T47D (cell line): ENCODE measurements at places on chromosomes 5 and 9.

GRCh38 chr5:60497706-60498500 lies 202.1 kb downstream of the DEPDC1B start:
- no peak for DNase-seq

DNA sequence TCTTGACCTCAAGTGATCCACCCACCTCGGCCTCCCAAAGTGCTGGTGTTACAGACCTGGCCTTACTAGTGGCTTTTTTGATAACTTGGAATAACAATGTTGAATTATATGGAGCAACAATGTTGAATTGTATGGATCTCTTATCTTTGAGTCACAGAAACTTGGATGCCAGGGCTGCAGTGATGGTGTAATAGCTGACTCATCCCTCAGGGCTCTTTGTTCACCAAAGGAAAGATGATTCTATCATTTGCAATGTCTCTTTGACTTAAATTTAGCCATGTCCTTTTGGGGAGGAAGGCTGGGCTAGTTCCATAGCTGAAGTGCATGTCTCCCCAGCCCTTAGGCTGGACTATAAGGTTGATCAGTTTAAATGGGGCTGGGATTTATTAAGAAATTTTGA lies 172.3 kb downstream of the PDZD2 start:
- DNase-seq: no peak

DNA sequence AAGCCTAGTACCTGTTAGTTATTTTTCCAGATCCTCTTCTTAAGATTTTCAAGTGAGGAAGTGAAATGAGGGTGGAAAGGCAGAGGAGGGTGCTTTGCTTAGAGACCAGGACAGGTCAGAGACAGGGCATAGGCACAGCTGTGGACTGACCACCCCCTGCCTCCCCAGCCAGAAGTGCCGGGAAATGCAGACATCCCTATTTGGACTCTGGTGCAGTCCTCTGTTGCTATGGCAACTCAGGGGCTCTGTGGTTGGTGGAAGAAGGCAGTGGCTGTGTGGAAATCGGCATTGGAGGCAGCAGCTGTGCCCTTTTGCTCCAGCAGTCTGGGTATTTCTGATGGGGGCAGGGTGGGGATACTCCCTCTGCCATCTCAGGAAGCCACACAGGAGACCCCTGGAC lies 43.3 kb upstream of the NDFIP1 start:
- DNase-seq: no peak

- no peak for DNase-seq
These were observed 78.0 kb downstream of the NSUN2 start for GRCh38 chr5:6554812-6555211.

DNA sequence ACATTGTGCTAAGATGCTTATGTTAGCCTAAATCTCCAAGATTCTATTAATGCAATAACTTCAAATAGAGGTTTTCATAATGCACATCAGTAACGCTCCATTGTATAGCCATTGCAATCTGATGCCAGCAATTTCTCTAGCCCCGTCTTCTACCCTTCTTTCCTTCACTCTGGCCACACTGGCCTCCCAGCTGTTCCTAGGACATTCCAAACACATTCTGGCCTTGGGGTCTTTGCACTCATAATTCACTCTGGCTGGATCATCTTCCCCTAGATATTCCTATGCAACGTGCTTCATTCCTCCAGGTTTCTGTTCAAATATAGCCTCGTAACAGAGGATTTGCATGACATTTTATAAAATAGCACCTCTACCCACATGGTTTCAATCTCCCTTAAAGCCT lies 23.3 kb downstream of the FAM81B start:
- DNase-seq: no peak

DNA sequence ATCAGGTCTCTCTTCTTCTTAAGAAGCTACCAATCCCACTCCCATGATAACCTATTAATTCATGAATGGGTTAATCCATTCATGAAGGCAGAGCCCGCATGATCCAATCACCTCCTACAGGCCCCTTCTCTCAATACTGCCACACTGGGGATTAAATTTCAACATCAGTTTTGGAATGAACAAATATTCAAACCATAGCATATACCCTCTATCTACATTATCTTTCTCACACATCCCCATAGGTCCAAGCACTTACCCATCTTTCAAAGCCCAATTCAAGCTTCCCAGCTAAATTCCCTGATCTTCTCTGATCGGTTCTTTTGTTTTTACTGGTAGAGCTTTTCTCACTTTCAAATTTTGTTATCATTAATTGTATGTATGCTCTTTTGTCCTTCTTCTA lies 10.5 kb upstream of the SHOC1 start:
- DNase-seq: no peak

GRCh38 chr9:14941501-14942405 lies 31.5 kb upstream of the FREM1 start:
- no peak for DNase-seq

DNA sequence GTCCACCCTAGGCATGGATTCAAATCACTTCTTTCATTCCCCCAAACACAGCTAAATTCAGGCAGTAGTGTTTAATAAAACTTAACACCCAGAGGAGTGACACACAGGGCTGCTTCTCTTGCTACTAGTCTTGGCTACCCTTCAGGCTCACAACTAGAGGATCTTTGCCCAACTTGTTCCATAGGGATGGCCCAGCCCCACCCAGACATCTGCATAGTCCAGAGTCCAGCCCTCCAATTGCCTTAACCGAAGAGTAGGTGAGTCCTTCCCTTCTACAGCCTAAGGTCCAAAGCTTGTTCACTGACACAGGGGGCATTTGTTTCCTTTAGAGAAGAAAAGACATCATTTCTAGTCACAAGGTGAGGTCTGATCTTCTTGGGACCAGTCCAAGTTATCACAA lies 15.2 kb upstream of the RXFP3 start:
- no peak for DNase-seq

DNA sequence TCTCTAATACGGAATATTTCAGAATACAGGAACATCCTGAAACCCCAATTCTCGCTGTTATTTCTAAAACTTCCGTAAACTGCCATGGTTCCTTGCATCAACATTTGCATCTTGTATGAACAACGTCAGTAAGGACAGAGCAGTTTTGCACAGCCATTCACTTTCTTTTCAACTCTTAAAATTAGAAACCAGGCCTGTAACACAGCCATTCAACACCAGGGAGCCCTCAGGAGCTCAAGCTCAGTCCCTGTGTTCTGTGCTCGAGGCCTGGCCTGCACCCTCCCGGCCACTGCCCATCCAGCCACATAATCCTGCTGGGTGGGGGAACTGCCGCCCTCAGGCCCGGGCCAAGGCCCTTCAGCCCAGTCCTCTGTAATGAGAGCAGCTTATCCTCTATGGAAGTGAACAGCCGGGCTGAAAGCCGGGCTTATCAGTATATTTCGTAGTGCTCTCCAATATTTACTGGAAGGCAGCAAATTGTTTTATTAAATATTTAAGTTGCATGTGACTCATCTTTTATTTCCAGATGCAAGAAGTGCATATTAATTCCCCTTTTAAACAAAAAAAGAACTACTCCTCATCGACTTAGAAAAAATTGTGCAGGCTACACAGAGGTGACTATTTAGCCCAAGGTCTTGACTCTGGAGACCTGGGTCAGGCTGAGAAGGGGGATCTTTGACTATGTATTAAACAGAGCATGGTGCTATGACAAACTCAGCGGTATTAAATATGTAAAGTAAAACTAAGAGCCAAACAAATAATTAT lies 33.2 kb upstream of the SLC6A3 start:
- no peak for DNase-seq

DNA sequence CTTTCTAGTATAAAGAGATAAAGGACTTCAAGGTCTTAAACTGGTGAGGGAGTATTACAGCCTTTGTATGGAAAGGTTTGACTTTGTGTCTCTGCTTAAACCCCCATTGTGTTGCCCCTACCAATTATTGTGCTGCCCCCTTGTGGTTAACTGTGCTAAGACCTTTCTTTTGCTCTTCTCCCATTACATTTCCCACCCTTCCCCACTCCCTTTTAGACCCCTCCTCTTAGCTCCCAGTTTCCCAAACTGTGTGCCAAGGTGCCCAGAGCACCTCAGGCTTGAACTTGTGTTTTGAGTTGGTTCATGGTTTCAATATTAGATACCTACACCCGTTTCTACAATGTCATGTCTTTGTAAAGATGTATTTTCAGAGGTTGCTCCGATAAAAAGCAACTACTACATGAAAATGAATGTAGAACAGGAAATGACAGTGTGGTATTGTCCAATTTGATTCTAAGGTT lies 2.9 kb downstream of the JAK2 start:
- DNase-seq: no peak

DNA sequence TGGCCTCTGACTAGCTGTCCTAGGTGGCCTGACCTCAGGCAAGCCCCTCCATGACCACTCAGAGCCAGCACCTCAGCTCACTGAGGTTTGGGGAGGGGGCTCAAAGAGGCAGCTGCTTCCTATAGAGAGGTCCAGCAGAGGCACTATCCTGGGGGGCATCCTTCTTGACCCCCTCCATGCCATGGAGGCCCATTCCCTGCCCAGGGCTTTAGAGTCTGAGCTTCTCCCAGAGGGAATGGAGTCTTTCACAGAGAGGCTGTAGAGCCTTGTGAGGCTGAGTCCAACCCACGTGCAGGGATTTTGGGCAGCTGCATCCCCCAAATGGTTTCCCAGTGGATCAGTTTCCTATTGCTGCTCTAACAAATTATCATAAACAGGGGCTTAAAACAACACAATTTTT lies 16.9 kb downstream of the IRF1 start:
- DNase-seq: no peak

DNA sequence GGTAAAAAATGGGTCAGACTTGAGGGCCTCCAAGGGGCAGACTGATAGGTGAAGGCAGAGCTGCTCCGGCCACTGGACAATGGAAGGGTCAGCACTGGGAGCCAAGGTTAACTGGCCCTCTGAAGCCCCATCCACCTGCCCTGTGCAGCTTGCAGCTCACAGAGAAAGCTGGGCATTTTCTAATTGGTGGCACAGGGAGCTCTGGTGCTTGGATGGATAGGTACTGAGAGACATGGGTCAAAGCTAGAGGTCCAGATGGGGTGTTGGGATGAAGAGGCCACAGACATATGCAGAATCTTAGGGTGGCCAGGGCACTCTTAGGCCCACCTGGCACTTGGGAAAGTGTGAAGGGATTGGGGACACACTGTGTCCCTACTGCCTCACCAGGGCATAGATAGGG lies 29.5 kb upstream of the SARDH start:
- DNase-seq: no peak

- no peak for DNase-seq
These were observed 258.1 kb downstream of the CTNND2 start for GRCh38 chr5:11646141-11646540.

DNA sequence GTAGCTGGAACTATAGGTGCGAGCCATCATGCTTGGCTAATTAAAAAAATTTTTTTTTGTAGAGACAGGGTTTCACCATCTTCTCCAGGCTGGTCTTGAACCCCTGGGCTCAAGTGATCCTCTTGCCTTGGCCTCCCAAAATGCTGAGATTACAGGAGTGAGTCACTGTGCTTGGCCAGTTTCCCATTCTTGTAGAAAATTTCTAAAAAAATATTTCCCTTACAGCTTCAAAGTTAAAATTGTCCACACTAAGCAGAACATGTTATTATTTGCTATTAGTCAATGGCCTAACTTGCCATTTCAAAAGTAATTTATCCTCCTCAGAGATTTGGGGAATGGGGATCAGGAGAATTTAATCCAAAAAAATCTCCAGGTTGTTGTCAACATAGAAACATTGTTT lies 40.1 kb downstream of the SLC38A9 start:
- DNase-seq: no peak

DNA sequence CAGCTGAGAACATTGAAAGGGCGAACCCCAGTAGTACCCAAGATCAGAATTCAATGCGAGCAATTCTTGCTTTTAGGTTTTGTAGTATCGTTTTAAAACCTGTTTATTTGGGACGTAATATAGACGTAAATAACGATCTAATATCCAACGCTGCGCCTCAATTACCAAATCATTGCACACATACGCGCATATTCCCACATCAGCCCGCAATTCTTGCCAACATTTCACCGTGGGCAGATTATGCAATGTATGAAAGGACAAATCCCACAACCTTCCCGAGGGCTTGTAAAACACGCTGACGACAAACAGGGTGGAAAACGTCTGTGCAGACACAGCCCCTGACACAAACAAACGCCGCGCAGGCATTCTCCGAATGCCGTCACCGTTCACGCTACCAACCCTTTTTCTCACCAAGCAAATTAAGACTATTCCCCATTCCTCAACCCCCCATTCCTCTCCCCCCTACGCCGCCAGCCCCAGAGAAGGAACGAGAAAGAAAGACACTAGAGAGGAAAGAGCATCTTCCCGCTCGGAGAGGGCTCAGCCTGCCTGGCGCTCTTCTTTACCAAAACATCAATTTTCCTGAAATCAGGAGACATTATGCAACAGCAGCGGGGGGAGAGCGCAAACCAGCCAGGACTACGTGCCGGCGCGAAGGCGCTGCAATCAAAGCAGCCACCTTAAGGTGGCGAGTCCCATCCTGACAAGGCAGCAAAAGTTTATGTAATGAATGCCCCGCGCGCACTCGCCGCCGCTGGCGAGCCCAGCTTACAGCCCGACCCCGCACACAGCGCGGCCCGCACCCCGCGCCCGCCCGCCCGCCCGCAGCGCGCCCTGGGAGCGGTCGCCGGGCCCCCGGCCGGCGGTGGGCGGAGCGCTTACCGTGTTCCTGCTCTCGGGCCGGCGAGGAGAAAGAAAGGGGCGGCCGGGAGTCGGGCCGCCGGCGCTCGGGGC lies 597 bp downstream of the NFIL3 start:
- DNase-seq: peak; percentile 74

DNA sequence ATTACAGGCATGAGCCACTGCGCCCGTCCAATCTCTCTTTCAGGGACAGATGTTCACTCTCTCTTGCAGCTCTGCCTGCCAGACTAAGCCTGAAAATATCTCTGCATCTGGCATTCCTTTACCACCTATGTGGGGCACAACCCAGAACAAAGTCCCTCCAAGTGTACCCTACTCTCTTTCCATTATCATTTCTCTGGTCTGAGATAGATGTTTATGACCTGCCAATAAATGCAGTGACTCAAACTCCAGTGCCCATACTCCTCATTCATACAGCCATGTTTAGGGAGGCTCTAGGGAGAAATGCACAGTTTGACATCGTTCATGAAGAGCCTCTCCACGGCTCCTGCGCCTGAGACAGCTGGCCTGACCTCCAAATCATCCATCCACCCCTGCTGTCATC lies at the start of gene BTNL3:
Gene BTNL3, plus strand, starts transcription at position 255 of the 400 bp plus-strand sequence. CDS start 183 bp downstream, outside the sequence.
- DNase-seq: no peak

- peak; percentile 54 for DNase-seq
These were observed 70.7 kb upstream of the RAPGEF1 start for GRCh38 chr9:131810351-131811170.
